Fibroblast of skin of right biceps (primary cell): ENCODE measurements at places on chromosomes 11 and 22.

DNA sequence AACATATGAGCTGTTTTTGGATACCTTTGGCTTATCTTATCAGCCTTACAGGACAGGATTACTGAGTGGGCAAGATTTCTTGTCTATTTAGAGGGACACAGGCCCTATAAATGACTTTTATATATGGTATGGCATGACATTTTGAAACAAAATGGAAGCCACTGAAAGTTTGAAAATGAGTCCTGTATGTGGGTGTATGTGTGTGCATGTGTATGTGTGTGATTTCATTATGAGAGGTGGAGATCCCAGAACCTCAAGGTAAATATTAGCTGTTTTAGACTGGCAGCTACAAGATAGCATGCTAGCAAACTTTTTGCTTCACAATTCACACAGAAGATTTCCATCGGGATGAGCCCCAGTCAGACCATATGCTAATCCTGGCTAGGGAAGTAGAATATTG is 970.5 kb upstream of the CCDC90B start:
- DNase-seq: no peak

GRCh38 chr11:15318814-15319213 is 204.1 kb downstream of the INSC start:
- DNase-seq: no peak

DNA sequence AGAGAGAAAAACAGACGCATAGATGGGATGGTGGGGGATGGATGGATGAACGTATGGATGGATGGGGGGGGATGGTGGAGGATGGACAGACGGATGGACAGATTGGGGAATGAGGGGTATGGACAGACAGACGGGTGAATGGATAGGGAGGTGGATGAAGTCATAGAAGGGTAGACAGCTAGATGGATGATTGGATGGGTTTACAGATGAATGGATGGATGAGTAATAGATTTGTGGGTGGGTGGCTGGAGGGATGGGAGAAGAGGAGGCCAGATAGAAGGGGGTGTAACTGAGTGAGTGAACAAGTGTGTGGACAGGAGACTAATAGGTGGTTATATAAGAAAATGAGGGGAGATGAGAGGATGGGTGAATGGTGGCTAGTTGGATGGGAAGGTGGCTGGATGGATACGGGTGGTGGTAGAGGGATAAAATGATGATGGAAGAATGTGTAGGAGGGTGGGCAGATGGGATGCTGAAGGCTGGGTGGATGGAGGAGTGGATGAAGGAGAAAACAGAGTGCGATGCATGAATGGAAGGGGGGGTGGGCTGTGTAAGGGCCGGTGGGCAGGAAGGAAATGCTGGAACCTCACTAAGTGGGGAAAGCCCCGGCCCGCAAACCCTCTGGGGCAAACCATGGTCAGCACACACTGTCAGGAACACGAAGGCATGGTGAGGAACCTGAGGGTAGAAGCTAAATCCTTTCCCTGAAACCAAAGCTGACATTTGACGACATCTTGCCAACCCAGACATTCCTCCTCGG is 21.6 kb downstream of the ARVCF start:
- DNase-seq: no peak

GRCh38 chr11:112967082-112967481 is 5.9 kb downstream of the NCAM1 start:
- DNase-seq: no peak

DNA sequence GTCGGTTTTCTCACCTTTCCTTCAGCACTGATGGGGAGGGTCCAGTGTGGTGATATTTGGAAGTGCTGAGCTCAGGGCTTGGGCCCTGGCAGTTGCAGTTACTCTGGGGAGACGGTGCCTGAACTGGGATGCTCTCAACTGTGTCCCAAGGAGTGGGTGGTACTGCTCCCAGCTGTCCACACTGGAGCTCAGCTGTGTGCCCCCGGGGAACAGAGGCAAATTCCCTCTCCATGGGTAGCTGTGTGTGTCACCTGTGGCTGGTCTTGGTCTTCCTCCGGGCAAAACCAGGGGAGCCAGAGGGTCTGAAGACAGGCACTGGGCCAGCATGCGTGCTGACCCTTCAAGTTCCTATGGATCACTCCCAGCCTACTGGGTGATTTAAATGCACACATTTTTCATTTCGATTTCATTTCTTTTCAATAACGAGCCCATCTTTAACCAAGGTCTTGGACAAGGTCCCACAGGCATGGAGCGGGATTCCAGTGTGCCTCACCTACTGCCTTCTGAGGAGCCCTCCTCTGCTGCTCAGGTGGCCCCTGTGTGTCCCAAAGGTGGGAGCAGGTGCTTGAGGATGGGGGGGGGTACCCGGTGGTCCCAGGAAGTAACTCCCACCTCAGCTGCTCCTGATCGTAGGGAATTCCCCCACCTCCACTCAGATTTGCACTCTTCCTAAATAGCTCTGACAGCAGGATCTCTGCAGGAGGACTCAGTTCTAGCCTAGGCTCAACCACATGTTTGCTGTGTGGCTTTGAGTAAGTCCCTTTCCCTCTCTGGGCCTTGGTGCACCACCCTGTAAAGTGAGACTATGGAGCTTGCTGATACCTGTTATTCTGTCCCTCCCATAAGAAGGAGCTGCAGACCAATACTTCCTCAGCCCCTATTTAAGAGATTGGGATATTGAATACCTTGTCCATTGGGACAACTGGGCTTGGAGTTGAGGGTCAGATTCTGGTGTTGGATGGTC is 16.8 kb downstream of the PRDM11 start:
- DNase-seq: no peak

DNA sequence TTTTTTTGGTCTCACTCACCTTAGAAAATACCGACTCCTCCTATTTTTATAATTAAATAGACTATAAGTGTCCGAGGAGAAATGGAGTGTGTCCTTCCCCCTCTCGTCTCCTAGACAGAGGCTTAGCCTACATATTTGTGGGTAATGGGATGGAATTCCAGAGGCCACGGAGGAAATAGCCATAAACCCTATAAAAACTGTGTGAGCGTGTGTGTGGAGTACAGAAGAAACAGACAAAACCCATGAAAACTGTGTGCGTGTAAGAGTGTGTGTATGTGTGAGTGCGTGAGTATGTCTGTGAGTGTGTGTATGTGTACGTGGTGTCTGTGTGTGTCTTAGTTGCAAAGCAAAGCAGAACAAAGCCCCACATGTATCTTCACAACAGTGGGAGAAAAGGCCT is 883.5 kb downstream of the OPCML start:
- peak; percentile 79 for DNase-seq

DNA sequence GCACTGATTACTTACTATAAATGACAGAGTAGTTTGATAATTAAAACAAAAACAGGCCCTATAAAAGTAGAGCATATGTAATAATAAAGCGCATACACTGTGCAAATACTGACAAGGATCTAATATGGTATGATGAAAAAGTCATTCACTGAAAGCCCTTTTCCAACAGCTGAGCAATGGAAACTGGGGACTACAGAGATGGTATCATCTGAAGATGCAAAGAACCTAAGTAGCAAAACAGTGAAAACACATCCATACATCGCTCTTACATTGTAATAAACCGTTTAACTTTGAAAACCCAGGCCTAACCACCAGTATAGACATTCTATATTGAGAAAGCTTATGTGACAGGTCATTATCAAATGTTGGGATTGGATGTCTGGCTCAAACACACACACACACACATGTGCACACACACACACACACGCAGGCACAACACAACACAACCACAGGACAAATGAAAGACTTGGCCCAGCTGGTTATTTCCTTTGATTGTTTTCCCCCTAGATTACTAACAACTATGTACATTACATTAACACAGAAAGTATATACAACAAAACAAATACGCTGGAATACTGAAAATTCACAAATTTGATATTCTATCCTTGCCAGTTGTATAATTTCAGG is 119.5 kb downstream of the APOL5 start:
- DNase-seq: peak; percentile 16

- peak; percentile 96 for DNase-seq
These were observed 201.2 kb upstream of the E2F8 start for GRCh38 chr11:19441752-19442553.

DNA sequence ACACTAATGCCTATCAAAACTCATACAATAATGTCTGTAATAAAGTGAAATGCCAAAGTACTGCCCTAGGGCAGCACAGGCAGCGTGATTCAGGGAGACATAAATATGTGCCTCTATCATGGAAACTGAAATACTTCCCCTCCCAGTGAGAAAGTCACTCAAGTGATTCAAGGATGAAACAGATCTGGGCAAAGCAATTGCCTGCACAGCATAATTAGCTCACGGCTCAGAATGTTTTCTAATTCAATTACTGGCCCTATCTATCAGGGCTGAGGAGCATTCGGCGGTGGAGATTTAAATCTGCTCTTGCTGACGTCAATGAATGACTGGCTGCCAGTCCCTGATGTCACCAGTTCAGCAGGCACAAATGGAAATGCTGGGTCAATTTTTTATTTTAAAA is 27.7 kb upstream of the PPP2R1B start:
- DNase-seq: peak; percentile 48

GRCh38 chr11:121113611-121114010 is 12.6 kb downstream of the TECTA start:
- DNase-seq: no peak

- DNase-seq: peak; percentile 57
These were observed 79.0 kb downstream of the TTC28 start for GRCh38 chr22:28600546-28601143.

DNA sequence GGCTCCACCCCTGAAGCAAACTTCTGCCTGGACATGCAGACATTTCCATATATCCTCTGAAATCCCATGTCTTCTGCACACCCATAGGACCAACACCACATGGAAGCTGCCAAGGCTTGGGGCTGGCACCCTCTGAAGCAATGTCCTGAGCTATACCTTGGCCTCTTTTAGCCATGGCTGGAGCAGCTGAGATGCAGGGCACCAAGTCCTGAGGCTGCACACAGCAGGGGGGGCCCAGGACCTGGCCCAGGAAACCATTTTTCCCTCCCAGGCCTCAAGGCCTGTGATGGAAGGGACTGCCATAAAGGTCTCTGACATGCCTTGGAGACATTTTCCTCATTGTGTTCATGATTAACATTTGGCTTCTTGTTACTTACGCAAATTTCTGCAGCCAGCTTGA is 34.5 kb downstream of the SYT9 start:
- no peak for DNase-seq

- no peak for DNase-seq
These were observed 27.8 kb upstream of the CCDC134 start for GRCh38 chr22:41772645-41773044.

GRCh38 chr11:19105011-19105410 is 12.0 kb upstream of the ZDHHC13 start:
- no peak for DNase-seq

DNA sequence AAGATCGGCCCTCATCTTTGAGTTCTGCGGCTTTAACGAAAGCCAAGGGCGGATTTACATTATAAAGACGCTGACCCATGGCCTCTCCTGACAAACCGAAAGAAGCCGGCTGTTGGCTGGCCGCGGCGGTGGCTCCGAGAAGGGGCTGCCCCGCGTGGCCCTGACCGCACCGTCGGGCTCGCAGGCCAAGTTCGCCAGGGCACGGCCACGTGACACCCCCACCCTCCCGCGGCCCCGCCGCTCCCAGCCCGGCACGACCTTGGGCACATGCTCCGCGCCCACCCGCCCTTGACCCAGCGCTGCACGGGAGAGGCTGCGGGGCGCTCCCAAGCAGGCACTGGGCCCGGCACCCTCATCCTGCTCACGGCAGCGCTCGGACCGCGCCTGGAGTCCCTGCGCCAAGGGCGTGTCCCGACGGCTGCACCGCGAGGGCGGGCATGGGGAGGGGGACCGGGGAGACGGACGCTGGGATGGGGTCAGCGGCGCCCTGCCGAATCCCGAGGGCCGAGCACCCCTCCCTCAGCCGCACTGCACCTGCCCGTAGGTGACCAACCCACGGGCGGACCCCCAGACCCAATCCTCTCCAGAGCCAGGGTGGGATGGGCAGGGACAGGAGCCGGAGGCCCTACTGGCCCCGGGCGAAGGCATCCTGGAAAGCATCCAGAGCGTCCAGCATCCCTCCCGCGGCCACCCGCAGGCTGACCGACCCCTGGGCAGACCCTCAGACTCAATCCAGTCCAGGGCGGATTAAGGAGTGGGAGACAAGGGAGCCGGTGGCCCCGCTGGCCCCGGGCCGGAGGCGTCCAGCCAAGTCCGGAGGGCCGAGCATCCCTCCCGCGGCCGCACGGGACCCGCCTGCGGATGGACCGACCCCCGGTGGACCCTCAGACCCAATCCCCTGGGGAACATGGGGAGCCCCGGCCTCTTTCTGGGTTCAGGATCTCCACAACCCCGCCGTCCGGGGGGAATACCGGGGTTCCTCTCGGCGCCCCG is 759 bp downstream of the CPT1A start:
- no peak for DNase-seq

DNA sequence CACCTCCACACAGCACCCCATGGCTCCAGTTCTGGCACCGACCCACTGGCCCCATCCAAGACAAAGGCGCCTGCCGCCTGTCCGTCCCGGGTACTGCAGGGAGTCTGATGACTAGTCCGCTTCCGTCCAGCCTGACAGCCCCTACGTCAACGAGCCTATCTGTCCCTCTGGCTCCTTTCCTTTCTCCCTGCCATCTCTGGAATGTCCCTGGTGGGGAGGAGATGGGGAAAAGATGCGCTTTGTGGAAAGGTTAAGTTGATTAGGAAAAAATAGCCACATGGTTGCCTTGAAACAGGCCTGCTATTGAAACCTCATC is 10.4 kb downstream of the PDGFB start:
- peak; percentile 39 for DNase-seq

- DNase-seq: no peak
These were observed 43.5 kb upstream of the MYEOV start for GRCh38 chr11:69250186-69251056.

GRCh38 chr11:60343094-60343704 is 16.1 kb downstream of the MS4A6E start:
- DNase-seq: no peak

GRCh38 chr22:45817745-45818423 is 146.2 kb downstream of the ATXN10 start:
- DNase-seq: no peak

DNA sequence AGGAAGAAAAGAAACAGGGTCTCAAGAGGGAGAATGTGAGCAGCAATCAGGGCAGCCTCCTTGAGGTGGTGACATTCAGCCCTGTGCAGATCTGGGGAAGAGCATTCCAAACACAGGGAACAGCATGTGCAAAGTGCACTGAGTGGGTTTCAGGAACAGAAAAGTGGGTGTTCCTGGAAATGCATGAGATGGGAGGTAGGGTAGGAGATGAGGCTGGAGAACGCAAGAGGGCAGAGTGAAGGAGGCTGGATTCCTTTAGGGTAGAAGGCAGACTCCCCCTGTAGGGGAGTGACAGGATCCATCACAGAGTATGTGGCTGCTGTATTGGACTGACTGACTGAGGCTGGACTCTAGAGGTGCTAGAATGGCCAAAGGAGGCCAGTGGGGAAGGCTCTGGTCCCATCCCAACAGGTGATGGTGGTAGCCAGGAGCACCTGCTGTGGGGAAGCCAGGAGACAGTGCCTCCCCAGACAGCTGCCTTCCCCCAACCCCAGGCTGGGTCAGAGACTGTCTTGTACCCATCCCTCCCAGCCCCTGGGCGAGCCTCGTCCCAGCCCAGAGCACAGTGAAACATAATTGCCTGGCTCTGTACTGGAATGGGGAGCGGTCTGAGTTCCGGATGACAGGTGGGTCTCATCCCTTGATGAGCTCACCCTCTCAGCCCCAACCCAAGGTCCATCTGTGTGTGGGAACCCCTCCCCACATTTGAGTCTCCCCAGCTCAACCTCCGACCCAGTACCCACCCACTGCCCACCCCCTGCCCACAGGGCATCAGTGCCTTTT is 419.4 kb downstream of the MN1 start:
- DNase-seq: no peak
